EL (cell line): ENCODE measurements at places on chromosomes 1 and 21.

GRCh38 chr1:169525391-169525790, 39.6 kb upstream of the SLC19A2 start:
- DNase-seq: no peak

DNA sequence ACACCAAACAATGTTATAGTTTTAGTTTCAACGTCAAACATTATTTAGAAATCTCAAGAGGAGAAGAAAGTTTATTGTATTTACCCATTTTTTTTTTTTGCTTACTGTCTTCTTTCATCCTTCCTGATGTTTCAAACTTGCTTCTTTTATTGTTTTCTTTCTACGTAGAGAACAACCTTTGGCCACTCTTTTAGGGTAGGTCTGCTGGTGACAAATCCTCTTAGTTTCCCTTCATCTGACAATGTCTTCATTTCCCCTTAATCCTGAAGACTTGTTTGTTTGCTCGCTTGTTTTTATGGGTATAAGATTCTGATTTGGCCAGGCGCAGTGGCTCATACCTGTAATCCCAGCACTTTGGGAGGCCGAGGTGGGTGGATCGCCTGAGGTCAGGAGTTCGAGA, 89.1 kb downstream of the RHOU start:
- DNase-seq: no peak

GRCh38 chr1:5220421-5220820, 566.0 kb downstream of the AJAP1 start:
- no peak for DNase-seq

DNA sequence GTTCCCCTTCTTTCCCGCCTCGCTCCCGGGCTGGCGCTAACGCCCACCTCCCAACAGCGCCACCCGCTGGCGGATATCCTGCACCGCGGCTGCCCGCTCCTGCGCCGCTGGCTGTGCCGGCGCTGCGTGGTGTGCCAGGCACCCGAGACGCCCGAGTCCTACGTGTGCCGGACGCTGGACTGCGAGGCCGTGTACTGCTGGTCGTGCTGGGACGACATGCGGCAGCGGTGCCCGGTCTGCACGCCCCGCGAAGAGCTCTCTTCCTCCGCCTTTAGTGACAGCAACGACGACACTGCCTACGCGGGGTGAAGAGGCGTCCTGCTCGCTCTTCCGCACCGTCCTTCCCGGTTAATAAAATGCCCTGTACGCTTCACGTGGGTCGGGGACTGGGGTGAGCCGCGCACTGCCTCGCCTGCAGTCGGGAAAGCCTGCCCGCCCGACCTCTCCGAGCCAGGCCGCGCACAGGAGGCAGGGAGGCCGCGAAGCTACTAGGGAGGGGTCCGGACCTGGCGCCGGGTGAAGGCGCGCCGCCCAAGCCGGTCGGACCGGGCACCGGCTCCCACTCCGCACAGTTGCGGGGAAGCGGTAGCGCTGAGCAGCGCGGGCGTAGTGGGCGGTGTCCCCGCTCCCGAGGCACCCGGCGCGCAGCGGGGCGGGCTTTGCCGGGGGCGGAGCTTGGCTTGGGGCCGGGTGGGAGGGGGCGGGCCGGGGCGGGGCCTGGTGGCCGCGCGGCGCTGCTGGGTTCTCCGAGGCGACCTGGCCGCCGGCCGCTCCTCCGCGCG, at the start of gene ADAM15:
TSS of gene ADAM15 (plus strand) at position 757 of the 782 bp plus-strand sequence. CDS start 71 bp downstream, outside the sequence.
- peak; percentile 79 for DNase-seq

DNA sequence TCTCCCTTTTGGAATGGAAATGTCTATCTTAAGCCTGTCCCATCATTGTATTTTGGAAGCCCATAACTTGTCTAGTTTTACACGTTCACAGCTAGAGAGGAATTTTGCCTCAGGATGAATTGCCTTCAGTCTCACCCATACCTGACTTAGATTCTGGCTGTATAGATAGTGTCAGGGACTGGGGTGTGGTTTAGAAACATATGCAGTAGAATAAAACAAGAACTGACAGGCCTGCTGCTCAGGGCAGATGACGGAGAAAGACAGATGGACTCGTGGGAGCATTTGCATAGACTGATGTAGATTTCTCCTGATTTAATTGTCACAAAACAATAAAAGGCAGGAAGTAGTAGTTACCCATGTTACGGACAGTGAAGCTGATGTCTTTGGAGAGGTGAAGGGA, 166.7 kb downstream of the UCK2 start:
- DNase-seq: no peak

DNA sequence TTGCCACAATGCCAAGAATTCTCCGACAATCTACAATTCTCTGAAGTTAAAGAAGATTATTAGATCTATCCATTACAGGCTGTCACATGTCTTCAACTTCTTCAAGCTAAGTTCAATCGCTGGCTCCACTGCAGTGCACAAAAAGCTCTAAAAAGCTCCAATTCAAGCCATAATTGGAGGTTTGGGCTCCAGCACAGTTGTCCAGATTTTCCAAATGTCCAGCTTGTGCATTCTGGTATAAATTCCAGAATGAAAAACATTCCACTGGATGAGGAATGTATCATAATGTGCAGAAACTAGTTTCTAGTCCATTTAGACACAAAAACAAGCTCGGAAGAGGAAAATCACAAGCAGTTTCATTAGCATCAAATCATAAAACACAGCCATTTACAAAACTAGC, 138.6 kb downstream of the NRIP1 start:
- DNase-seq: no peak
